ENCODE measurements at places on chromosomes 2 and 18. TPM values are rescaled to one million over a fixed set of nuclear protein-coding genes. Genes with fewer than 3 reads are reported as not detected.

The ACYP2 gene
- total RNA-seq = 8.6 TPM

The PREB gene
- total RNA-seq = 72.7 TPM

The CTNNA2 gene
- total RNA-seq = not detected

The FAHD2B gene
- total RNA-seq = 21.0 TPM

The CTAGE1 gene
- not detected for total RNA-seq

The ZBTB7C gene
- 0.81 TPM for total RNA-seq

The ERMN gene
- total RNA-seq = 3.1 TPM

The EFHD1 gene
- 2.7 TPM for total RNA-seq

The INO80D gene
- 26.5 TPM for total RNA-seq

The CCDC74A gene
- total RNA-seq = 4.5 TPM

The CPLX4 gene
- total RNA-seq = not detected

The KLHL30 gene
- not detected for total RNA-seq

The NRP2 gene
- total RNA-seq = 1.4 TPM

The FOXI3 gene
- total RNA-seq = not detected

The AOX1 gene
- total RNA-seq = 0.05 TPM

The DPP4 gene
- 126 TPM for total RNA-seq

The RGPD4 gene
- 0.10 TPM for total RNA-seq

The EMILIN1 gene
- 0.70 TPM for total RNA-seq

The CRYBA2 gene
- total RNA-seq = not detected

The RIT2 gene
- total RNA-seq = not detected

The SCN7A gene
- total RNA-seq = not detected

The HOXD9 gene
- not detected for total RNA-seq

The SERPINB10 gene
- total RNA-seq = not detected

The DPYSL5 gene
- total RNA-seq = not detected

The COL3A1 gene
- total RNA-seq = not detected

The GRHL1 gene
- 1.2 TPM for total RNA-seq

The NIFK gene
- total RNA-seq = 63.4 TPM

The CCDC148 gene
- not detected for total RNA-seq

The PIEZO2 gene
- total RNA-seq = not detected

The ASB3 gene
- total RNA-seq = 27.6 TPM

The LIMS3 gene
- 3.3 TPM for total RNA-seq

The IL36G gene
- not detected for total RNA-seq

The HSBP1L1 gene
- total RNA-seq = 9.0 TPM

The LRRC30 gene
- not detected for total RNA-seq

The IL36A gene
- total RNA-seq = not detected

The NOL4 gene
- total RNA-seq = not detected

The CYRIA gene
- 0.05 TPM for total RNA-seq

The PXDN gene
- total RNA-seq = not detected

The UPP2 gene
- total RNA-seq = not detected

The CFAP53 gene
- total RNA-seq = 0.50 TPM

The TMEM178A gene
- 0.43 TPM for total RNA-seq

The MAP3K19 gene
- not detected for total RNA-seq

The NOP58 gene
- total RNA-seq = 103 TPM

The ST8SIA3 gene
- total RNA-seq = not detected

The SATB2 gene
- 0.18 TPM for total RNA-seq

The TYMS gene
- total RNA-seq = 288 TPM

The KCNJ3 gene
- total RNA-seq = not detected

The SIX2 gene
- not detected for total RNA-seq

The GALR1 gene
- not detected for total RNA-seq

The CHRND gene
- not detected for total RNA-seq

The FAM228A gene
- not detected for total RNA-seq

The TNS1 gene
- total RNA-seq = 3.4 TPM

The C1GALT1C1L gene
- not detected for total RNA-seq

The ASB18 gene
- total RNA-seq = not detected

The SERPINB12 gene
- total RNA-seq = not detected

The MEP1B gene
- not detected for total RNA-seq

Data from activated CD4-positive, alpha-beta memory T cell treated with anti-CD3 and anti-CD28 coated beads, Interleukin-2, amount 10 ng/mL, durations not matched to agents 7 days and 5 days (primary cell).